ENCODE measurements at places on chromosomes 6 and 20.

DNA sequence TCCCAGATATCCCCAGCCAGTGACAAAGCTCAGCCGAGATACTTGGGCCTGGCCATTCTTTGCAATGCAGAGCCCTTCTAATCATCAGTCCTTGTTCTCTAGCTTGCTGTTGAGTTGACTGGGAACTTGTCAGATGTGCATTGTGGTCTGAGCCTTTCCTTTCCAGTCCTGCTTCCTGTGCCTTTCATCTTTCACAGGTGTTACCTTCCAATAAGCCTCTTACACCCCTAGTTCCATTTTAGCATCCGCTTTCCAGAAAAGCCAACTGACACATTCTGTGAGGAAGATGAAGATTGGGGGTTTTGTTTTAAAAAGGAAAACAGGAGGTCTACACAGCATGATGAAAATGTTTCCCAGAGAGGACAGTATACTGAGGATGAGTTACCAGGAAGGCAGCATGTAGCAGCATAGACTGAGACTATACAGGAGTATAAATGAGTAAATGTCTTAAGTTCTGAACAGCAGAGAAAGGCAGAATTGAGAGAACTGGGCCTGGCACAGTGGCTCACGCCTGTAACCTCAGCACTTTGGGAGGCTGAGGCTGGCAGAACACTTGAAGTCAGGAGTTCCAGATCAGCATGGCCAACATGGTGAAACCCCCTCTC, 5.6 kb upstream of the CEP85L start:
- DNase-seq = no peak

DNA sequence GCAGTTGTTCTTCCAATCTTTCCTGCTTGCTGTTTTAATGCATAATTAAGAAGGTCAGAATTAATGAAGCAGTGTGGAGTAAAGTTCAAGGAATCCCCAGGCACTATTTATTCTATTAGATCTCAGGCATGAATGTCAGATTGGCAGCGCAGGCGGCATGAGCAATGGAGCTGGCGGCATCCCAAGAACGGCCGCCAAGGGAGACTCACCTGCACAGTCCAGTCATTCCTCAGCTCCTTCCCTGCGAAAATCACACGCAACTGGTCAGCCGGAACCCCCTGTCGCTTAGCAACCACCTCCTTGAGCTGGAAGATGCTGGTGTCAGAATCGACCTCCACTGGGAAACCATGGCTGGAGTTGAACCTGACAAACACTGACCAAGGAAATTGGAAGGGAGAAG, 284.5 kb downstream of the PRKN start:
- no peak for DNase-seq

GRCh38 chr20:23772074-23772473, 21.3 kb upstream of the CST1 start:
- no peak for DNase-seq

- no peak for DNase-seq
Measured at GRCh38 chr6:26165261-26165790, 78.1 kb downstream of the HFE start.

DNA sequence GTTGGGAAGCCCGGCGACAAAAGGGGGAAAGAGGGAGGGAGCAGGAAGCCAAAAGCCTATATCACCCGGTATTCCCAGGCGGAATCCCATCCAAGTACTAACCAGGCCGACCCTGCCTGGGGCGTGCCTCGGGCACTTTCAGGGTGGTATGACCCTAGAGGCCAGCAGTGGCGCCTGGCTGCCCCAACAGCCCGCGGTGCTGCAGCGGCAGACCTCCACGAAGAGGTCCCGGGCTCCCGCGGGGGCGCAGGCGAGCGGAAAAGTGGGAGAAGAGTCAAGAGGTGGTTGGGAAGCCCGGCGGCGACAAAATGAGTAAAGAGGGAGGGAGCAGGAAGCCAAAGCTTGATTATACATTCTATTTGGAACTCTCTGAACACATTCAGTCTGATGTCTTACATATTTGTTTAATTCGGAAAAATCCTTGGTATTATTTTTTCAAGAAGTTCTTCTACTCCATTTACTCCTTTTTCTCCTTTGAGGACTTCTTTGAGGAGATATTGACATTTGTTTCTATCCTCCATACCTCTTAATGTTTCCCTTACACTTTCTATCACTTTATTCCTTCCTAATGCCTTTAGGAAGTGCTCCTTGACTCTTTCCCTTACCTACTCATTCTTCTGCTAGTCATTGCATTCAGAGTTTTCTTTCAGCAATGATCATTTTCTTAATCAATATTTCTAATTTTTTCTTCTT, 11.5 kb downstream of the TREML4 start:
- DNase-seq = no peak

- no peak for DNase-seq
Measured at GRCh38 chr6:104381907-104382306, 477.8 kb downstream of the HACE1 start.

All from effector CD4-positive, alpha-beta T cell (primary cell).